ENCODE measurements at places on chromosomes 7 and 10.

DNA sequence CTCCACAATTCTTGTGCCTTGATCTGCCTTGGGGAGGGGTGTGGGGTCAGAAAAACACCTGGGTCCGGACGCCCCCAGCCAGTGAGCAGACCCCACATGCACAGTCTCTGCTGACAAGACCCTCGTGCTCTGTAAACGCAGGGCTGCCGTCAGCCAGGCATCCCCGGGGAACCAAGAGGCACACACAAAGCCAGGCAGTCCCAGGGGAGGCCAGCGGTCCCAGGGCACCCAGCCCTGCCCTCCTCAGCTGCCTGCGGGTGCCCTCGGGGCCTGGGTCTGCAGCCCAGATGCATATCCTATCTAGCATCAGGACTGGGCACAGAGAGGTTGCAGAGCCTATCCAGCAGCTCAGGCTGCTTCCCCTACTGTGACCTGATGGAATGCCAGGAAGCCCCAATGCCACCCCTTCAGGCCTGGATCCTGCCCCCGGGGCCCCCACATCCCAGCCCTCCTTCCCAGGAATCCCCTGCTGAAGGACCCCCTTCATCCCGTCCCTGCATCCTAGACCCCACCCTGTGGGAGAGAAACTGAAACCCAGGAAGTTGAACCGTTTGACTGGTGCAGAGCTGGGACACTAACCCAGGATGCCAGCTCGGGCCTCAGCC is 92.4 kb downstream of the MICALL2 start:
- DNase-seq = no peak

- DNase-seq = peak; percentile 27
Measured at GRCh38 chr10:105952153-105952552, 1212.4 kb downstream of the SORCS1 start.

GRCh38 chr10:59971915-59972314 is 65.6 kb upstream of the CCDC6 start:
- DNase-seq = no peak

- no peak for DNase-seq
Measured at GRCh38 chr7:29588900-29589696, 25.5 kb downstream of the PRR15 start.

GRCh38 chr10:34854147-34854601 is 39.1 kb upstream of the PARD3 start:
- no peak for DNase-seq

DNA sequence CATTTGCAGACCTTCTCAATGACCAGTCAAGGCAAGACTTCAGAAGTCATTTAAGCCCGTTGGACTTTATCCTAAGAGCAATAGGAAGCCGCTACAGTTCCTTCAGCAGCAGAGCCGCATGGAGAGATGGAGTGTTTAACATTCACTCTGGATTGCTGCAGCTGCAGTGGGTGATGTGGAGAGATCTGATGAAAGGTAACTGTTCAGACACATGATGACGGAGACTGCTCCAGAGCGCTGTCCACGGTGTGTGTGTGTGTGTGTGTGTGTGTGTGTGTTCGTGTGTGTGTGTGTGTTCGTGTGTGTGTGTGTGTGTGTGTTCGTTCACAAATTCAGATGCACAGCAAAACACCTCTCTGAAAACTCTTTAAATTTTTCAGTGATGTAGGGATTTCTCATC is 37.0 kb downstream of the SEC61G start:
- DNase-seq = no peak

- no peak for DNase-seq
Measured at GRCh38 chr7:72754312-72754711, 73.7 kb downstream of the TYW1B start.

GRCh38 chr10:88826388-88826787 is 23.9 kb downstream of the LIPM start:
- no peak for DNase-seq

DNA sequence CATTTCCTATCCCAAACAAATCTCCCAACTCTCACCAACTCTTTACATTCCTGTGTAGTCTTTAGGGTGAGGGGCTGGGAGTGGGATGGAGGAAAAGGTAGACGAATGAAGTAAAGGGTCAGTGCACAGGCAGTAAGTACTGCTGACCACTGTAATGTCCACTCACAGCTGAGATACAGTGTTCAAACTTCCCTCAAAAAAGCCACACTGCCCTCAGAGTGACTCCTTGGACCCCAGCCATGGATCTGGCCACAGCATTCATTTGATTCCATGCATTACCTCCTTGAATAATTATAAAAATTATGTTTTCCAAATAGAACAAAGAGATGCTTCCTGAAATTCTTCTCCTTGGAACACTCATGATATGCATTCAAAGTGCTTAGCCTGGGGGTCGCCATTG is 19.8 kb upstream of the HIPK2 start:
- no peak for DNase-seq

DNA sequence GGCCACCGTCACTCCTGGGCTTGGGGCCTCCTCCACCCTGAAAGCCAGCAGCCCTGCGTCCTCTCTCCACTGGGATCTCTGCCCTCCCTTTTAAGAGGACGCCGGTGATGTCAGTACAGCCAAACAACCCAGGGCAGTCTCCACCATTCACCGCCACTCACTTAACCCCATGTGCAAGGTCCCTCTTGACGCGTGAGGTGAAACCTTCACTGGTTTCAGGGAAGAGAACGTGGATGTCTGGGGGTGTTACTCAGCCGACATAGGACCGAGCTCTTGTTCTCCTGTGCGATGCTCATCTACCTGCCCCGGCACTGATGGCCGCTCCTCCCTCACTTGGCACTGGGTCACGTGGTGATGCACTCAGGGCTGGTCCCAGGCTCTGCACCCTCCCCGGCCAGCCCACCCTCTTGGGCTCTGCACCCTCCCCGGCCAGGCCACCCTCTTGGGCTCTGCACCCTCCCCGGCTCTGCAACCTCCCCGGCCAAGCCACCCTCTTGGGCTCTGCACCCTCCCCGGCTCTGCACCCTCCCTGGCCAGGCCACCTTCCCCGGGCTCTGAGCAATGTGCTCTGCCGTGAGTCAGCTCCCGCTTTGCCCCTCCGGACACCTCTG is 36.1 kb downstream of the ADGRA1 start:
- DNase-seq = no peak

DNA sequence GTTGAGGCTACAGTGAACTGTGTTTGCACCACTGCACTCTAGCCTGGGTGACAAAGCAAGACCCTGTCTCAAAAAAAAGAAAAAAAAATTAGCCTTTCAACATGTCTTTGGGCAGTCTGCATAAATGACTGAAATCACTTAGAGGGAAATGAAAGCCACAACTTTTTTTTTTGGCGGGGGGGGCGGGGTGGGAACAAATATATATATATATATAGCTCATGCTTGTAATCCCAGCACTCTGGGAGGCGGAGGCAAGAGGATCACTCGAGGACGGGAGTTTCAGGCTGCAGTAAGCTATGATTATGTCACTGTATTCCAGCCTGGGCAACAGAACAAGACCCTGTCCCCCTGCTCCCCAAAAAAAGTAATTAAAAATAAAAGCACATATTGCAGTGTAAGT is 23.4 kb upstream of the MICU1 start:
- no peak for DNase-seq

DNA sequence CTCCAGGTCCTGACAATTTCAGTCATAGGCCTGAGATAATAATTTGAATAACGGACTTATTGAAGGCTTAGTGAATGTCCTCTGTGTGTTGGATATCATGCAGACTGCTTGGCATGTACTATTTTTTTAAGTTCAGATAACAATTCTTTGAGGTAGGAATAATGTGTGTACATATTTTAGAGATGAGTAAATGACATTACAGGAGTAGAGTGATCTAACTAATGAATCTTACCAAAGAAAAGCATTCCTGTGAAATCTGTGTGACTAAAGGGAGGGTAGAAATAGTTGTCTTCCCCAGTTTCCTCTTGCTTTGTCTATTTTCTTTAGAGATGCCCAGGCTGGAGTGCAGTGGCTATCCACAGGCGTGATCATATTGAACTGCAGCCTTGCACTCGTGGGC is 391.8 kb upstream of the ETV1 start:
- DNase-seq = no peak

GRCh38 chr10:84825330-84825729 is 496.9 kb downstream of the CCSER2 start:
- no peak for DNase-seq

DNA sequence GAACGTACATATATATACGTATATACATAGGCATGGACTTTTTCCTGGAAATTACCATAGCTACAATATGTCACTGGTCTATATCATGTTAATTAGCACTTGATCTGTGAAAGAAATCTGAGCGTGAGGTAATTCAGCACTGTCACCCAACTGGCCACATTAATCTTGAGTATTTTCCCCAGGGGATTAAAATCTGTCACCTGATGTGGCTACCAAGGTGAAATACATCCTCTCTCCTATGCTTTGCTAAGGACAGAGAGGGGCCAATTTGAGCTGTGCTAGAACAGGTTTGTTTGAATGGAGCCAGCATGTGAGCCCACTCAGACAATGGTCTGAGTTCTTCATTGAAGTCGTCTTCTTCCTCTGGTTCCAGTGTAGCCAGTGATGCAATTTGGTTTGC is 33.3 kb downstream of the CYCS start:
- no peak for DNase-seq

DNA sequence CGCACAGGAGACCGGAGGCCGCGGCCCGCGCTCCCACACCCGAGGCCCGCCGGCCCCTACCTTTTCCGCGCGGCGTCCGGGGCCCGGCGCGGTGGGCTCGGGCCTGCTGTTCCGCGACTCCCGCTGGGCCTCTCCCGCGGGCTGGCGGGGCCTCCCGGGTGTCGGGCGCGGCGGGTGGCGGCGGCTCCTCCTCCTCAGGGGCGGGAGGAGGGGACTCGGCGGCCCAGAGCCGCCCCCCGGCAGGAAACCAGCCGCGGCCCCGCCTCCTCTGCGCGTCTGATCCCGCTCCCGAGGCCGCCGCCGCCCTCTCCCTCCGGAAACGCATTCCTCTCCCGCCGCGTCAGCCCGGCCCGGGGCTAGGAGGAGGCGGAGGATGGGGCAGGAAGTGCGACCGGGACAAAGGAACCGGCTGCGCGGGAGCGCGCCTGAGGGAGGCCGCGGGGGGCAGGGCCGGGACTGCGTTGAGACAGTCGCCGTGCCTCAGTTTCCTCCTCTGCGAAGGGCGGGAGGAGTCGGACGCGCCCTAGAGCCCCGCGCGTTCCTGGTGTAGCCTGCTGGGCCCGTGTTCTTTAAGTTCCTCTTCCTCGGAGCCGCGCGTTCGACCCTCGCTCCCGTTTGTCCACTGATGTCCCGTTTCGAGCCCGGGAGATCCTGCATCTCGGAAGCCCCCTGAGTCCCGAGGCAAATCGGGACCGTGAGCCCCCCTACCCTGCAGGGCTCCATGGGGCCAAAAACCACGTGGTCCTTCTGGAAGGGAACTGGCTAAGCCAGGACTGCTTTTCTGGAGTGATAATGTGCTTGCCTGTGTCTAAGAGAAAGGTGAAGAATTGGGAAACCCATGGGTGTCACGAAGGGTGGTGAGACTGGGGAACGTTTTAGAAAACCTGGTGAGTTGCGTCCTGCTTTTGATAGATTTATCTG is at the start of gene ITGB1:
Gene ITGB1 (minus strand): TSS at position 146 of the 921 bp plus-strand sequence. CDS start 22,672 bp downstream, outside the sequence.
- DNase-seq = peak; percentile 95

GRCh38 chr7:99497766-99498545 is 2.1 kb downstream of the ZNF394 start:
- no peak for DNase-seq

DNA sequence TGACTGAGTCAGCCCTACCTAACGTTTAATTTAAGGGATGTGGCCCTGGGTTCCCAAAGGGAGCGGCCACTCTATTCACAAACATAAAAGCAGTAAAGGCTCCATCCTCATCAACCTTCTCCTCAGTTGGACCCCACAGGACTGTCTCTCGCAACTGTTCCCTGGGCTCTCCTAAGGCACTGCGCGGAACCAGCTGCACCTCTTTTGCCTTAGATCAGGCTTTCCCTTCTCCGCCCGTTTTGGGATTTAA is 689 bp upstream of the GTPBP4 start:
- no peak for DNase-seq

DNA sequence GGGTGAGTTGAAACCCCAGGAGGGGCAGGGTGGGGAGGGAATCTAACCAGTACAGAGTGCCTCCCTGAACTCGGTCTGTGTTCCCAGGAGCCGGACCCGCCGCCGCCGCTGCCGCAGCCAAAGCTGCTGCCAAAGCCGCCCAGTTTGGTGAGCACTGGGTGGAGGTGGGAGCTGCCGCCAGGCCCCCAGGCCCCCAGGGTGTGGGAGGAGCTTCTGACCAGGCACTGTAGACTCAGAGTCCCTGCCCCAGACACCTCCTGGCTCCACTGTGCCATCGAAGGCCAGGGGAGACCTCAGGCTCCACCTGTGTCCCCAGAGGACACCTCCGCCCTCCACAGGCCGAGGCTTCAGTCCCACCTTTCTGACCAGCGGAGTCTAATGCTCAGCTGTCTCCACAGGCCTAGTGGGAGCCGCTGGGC is 20.4 kb upstream of the LIMK1 start:
- DNase-seq = no peak

DNA sequence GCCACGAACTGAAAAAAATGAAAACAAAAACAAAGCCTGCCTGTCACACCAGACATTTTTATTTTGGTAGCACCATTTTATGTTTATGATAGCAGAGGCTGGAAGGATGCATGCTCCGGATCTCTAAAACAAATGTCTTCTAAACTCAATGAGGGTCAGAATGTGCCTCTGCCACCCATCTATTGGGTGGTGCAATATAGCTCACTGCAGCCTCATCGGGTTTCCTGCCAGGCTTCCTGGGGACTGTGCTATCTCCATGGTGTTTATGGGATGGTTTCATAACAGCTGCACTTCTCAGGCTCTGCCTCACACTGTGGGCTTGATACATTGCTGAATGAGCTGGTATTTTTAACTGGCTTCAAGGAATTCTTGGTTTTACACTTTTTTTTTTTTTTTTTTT is 94.4 kb downstream of the ITIH5 start:
- DNase-seq = no peak

GRCh38 chr7:46210467-46210866 is 289.4 kb upstream of the IGFBP3 start:
- no peak for DNase-seq

DNA sequence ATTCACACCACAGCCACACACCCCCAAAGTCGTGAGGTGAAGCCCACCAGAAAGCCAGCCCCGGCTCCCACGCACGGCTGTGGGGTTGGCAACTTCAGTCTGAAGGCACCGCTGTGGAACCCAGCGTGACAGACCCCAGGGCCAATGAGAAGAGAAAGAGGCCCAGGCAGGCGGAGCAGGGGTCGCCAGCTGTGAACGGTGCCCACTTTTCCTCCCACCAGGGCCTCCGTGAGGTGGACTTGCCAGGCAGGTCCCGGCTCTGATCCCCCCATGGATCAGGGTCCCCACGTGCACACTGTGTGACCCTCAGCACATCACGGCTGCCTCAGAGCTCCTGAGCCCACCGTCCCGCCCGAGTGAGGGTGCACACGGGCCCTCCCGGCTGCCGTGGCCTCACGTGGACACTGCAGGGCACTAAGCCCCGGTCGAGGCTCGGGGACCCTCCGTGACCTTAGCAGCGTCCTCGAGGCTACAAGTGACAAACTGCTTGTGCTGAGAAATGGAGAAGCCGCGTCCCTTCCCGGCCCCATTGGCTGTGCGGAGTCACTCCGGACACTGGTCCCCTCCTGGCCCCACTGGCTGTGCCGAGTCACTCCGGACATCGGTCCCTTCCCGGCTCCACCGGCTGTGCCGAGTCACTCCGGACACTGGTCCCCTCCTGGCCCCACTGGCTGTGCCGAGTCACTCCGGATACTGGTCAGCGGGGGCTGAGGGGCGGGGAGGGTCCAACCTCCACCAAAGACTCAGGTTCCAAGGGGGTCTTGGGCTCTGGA is 72.4 kb upstream of the PDGFA start:
- DNase-seq = no peak

All from neuronal stem cell (in vitro differentiated cells).